ENCODE measurements at places on chromosomes 4 and X. TPM values are rescaled to one million over a fixed set of nuclear protein-coding genes. Genes with fewer than 3 reads are reported as not detected.

Gene STAG2
- total RNA-seq, result 37.3 TPM

Gene FAAH2
- 0.18 TPM for total RNA-seq

Gene IGSF1
- 0.47 TPM for total RNA-seq

Gene CT45A2
- total RNA-seq, result not detected

Gene SMIM43
- 0.27 TPM for total RNA-seq

Gene DOK7
- total RNA-seq, result 0.12 TPM

Gene MSANTD1
- not detected for total RNA-seq

Gene CSN1S1
- total RNA-seq, result not detected

Gene CXorf49B
- not detected for total RNA-seq

Gene RAB33A
- total RNA-seq, result 0.26 TPM

Gene HSFX1
- 0.43 TPM for total RNA-seq

Gene MID1
- total RNA-seq, result 31.3 TPM

Gene TRIM75
- not detected for total RNA-seq

Gene VCX3B
- total RNA-seq, result not detected

Gene SYNPO2
- 1.0 TPM for total RNA-seq

Gene MTTP
- total RNA-seq, result not detected

Gene NLGN3
- 1.3 TPM for total RNA-seq

Gene PNMA6A
- total RNA-seq, result 4.6 TPM

Gene PFKFB1
- total RNA-seq, result 0.11 TPM

Gene CLDN2
- 7.9 TPM for total RNA-seq

Gene TMSB15B
- 6.1 TPM for total RNA-seq

Gene EREG
- 13.3 TPM for total RNA-seq

Gene HPF1
- 17.4 TPM for total RNA-seq

Gene CHIC2
- 8.2 TPM for total RNA-seq

Gene MAOB
- total RNA-seq, result not detected

Gene DDX53
- total RNA-seq, result not detected

Gene GNL3L
- total RNA-seq, result 17.6 TPM

Gene RENBP
- total RNA-seq, result not detected

Gene SPANXC
- 0.74 TPM for total RNA-seq

Gene GAGE13
- total RNA-seq, result not detected

Gene GAGE12H
- not detected for total RNA-seq

Gene PNMA3
- 0.27 TPM for total RNA-seq

Gene SULT1E1
- total RNA-seq, result not detected

Gene NPFFR2
- not detected for total RNA-seq

Gene RADX
- total RNA-seq, result not detected

Gene SPATA18
- 4.2 TPM for total RNA-seq

Gene SMIM31
- not detected for total RNA-seq

Gene HSD17B13
- 0.07 TPM for total RNA-seq

Gene NUDT9
- 25.7 TPM for total RNA-seq

Gene C4orf17
- total RNA-seq, result not detected

Gene C1QTNF7
- total RNA-seq, result not detected

Gene PDZD4
- total RNA-seq, result 3.6 TPM

Gene LIN54
- total RNA-seq, result 6.2 TPM

Gene ASB9
- 19.7 TPM for total RNA-seq

Gene CCDC110
- 0.06 TPM for total RNA-seq

Gene ODAM
- total RNA-seq, result not detected

Gene AFP
- total RNA-seq, result 1.3 TPM

Gene ALB
- not detected for total RNA-seq

Measured in A549 treated with ZK216348 at 1 μM for 4 hours (cell line).